CD4-positive, alpha-beta T cell (primary cell): ENCODE measurements at places on chromosomes 5 and 9.

GRCh38 chr5:175521313-175521833 is 43.0 kb downstream of the SFXN1 start:
- DNase-seq, result peak; percentile 71

- DNase-seq, result no peak
Measured at GRCh38 chr5:8289779-8290178, 420.8 kb downstream of the MTRR start.

DNA sequence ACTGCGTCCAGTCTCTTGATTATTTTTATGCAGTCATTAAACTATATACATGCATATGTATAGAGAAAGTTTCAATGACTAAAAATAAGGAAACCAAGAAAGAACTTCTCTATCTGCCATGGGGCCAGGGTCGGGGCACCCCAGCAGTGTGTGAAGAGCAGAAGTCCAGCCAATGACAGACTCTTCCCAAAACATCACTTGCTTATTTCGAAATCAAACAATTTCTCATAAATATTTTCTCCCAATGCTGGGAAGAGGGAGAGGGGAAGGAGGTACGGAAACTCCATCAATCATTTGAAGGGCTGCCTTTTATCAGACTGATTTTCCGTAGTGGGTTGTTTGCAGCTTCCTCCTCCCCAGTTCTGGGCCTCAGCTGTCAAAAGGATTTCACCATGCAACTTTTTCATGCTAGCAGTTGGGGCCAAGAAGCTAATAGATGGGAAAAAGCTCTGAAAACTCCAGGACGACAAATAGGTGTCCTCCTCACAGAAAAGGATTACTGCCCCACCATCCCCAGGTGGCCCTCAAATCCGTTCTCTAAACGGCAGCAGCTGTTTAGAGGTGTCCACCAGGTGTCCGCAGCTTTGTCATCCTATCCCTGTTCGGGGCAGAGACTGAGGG is 617 bp upstream of the FPGS start:
- no peak for DNase-seq

DNA sequence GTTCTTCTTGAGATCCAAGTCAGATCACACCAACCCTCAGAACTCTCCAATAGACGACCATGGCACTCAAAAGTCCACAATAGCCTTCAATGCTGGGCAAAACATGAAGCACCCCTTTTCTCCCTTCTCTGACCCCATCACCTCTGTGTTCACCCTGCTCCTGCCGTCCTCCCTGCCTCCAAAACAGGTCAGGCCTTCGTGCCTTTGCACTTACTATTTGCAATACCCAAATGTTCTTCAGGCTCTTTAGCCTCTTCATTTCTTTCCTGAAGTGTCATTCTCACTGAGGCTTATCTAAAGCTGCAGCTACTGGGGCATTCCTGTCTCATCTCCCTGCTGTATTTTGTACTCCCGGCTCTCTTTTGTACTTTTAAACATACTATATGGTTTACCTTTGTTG is 2.0 kb upstream of the ROPN1L start:
- DNase-seq, result no peak
